ENCODE measurements at places on chromosomes 1 and 21. TPM values are rescaled to one million over a fixed set of nuclear protein-coding genes. Genes with fewer than 3 reads are reported as not detected.

Gene LRRC39
- not detected for total RNA-seq

DNA sequence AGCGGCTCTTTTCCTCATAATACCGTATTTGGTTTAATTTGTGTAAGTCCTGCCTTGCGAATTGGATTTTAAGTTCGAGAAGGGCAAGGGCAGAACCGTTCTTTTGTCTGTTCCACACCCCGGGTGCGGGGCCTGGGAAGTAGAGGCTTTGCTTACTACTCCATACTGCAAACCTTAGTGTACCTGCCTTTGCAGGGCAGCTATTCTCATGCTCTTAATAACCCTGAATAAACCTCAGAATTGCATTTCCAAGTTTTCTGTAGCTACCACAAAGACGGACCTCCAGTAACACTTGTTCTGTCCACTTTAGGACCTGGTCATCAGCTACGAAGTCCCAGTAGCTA is 657 bp upstream of the HNRNPU start:
- DNase-seq: peak; percentile 61

DNA sequence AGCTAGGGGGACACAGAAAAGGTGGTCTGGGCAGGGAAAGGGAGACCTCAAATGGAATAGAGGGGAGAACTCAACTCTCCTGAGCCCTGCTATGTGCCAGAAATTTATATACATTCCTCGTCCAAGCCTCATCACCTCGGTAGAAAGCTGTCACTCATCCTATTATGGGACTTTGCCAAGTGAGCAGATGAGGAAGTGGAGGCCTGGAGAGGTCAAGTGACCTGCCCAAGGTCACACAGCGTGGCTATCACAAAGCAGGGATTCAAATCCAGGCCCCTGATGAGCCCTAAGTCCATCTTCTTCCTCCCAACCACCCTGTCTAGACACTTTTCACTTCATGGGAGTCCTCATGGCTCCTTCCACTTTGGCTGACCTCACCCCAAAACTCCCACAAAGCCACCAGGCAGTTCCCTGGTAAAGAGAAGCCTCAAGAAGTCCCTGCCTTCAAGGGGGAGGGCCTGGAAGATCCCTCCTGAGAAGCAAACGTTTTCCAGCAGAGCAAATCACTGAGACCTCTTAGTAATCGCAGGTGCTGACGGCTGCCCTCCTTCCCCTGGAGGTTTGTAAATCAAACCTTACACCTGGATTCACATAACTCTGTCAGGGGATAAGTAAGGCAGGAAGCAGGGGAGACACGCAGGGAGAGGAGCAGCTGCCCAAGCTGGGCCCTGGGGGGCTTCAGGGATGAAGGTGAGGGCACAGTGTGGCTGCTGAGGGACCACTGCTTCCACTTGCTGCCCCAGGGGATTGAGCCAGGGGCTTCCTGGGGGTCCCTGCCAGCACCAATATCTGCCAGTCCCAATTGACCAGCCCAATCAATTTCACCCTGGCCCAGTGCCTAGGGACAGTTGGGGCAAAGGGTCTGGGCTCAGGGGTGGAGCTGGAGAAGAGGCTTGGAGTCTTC is 351.2 kb downstream of the MATN1 start:
- DNase-seq: no peak

DNA sequence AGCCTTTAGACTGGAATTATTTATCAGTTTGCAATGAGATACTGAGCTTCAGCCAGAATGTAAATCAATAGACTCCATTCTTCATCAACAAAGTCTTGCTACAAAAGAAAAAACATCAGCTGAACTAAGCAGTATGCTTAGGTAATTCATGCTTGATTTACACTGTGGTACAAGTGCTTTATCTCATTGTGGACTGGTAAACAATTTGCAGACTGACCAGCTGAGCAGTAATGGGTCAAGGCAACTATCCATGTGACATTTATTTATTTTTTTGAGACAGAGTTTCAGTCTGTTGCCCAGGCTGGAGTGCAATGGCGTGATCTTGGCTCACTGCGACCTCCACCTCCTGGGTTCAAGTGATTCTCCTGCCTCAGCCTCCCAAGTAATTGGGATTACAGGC is 39.8 kb upstream of the SYT2 start:
- no peak for DNase-seq

DNA sequence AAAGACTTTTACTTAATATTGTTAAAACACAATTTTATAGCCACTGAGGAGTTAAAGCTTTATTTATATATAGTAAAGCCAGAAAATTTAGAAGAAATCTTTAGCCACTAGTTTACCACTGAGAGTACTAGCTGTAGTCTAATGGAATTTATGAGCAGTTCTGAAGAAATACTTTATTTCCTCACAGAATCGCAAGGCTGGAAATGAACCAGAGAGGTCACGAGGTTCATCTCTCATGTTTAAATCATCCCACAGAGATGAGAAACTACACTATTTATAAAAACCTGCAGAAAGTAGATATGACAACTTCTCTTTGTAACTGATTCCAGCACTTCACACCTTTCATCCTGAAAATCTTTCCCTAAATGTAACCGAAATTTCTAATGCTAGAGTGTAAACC is 26.0 kb downstream of the ADGRL4 start:
- DNase-seq: peak; percentile 35

- DNase-seq: no peak
These were observed 59.3 kb upstream of the LHX8 start for GRCh38 chr1:75074831-75075395.

DNA sequence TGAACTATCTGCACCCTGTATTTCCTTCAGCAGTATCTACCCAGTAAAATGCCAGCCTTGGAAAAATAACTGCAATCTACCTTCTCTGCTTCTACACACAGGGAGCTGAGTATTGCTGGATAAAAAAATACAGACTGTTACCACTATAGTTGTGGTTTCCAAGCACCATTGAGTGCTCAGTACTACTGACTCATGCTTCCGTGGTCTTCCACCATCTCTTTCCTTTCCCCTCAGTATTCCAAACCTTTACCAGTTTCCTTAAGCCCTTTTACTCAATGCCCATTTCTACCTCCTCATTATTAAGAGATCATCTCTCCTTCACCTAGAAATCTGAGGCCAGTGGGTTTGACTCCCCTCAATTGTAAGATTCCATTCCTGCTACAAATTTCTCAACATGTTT is 23.8 kb downstream of the GLMN start:
- DNase-seq: peak; percentile 6

DNA sequence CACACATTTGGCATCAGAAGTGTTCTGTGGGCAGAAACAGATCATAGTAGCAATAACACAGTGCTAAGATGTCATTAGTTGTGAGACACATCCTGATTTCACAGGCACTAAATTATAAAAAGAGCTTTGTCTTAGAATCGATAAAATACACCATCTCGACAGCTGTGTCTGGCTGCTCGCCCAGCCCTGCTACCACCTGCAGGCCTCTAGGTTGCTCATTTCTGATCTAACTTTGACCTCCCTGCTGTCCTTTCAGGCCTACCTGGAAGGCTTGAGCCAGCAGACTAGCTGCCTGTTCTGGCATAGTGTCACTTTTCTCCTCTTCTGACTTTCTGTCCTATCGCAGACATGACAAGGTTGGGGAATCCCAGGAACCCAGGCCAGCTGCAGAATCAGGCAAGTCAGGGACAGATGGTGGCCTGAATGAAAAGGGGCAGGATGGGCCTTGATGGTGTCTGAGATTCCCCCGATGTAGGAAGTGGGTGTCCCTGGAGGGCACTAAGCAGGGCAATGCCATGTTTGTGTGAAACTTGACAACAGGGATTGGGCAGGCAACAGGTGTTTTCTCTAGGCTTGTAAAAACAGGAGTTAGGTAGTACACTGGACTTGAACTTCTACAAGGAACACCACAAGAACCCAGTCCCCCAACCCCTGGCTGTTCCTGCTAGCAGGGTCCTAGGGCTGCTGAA is 66.6 kb upstream of the RHOU start:
- no peak for DNase-seq

GRCh38 chr1:185843297-185843869 is 109.2 kb downstream of the HMCN1 start:
- peak; percentile 1 for DNase-seq

DNA sequence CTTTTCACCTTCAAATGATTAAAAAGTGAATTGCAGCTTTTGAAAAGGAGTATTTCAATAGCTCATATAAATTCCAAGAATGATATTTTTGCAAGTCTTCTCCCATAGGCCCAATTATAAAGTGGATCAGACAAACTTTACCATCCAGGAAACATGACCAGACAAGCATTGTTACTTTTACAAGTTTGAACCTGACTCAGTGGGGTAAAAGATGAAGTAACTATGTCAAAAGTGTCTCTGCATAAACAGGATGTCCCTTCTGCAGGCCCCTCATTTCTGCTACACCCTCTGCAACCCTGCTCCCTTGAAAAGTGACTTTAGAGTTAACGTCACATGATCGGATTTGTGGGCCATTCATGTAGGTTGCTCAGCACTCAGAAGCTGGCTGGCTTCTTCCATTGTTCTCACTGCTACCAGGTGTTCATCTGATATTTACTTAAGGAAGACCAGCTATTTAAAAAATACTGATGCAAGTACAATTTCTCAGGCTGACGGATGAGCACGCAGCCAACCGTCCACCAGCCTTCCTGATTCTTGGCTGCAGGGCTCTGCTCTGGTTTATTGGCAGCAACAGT is 32.3 kb downstream of the URB1 start:
- DNase-seq: no peak

Measured in GM23248 (cell line).